ENCODE measurements at places on chromosomes 7 and 10.

GRCh38 chr7:88760136-88760515 lies 626 bp downstream of the ZNF804B start:
- no peak for DNase-seq

GRCh38 chr7:159012353-159013069 lies 132.2 kb downstream of the VIPR2 start:
- no peak for DNase-seq

- DNase-seq: no peak
Measured at GRCh38 chr7:4127909-4128560, 554.1 kb upstream of the FOXK1 start.

DNA sequence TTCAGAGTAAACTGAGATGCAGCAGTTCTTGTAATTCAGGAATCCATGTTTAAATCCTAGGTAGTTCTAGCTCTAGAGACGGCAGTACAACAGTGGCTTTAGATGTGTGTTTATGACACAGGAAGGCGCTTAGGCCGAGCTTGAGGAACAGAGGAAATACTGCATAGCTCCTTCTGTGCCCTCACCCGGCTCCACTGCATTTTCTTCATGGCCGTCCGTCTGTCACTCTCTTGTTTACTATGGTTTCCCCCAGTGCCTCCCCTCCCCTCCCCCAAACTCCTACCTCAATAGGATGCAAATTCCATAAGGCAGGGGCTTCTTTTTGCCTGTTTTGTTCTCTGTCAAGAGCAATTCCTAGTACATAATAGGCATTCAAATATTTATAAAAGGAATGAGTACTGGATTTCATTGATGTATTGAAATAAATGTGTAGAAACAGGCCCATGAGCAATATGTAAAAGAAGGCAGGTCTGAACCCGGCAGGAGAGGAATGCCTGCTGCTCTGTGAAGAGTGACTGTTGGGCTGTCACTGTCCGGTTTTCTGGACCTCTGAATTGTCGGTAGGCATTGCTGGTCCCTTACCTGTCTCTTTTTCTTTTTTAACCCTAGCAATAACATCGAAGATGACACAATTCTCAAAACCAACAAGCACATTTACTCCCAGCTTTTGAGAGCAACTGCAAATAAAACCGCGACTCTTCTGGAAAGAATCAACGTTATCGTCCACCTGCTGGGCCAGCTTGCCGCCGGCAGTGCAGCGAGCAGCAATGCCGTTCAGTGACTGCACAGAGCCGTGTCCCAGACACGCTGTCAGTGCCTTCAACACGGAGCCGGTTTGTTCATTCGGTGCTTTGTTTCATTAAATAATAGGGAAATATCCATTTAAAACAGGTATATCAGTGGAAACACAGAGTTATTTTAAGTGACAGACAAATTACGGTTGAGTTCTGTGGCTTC lies 12.7 kb downstream of the MMP21 start:
- DNase-seq: no peak

DNA sequence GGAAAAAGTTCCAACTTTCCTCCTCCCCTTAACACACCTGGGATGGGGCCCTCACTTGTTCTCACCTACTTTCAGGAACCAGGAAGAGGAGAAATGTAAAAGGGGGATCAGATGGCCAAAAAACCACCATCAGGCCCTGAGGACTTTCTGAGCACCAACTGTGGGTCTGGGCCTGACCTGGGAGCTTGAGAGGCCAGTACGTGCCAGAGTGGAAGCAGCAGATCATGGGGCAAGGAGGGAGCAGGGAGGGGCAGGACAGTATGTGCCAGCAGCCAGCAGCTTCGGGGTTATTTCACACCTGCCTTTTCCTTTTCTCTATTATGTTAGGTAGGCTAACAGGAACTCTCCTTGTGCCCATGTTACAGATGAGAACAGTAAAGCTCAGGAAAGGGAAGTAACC lies 118.8 kb upstream of the UNC5B start:
- no peak for DNase-seq

DNA sequence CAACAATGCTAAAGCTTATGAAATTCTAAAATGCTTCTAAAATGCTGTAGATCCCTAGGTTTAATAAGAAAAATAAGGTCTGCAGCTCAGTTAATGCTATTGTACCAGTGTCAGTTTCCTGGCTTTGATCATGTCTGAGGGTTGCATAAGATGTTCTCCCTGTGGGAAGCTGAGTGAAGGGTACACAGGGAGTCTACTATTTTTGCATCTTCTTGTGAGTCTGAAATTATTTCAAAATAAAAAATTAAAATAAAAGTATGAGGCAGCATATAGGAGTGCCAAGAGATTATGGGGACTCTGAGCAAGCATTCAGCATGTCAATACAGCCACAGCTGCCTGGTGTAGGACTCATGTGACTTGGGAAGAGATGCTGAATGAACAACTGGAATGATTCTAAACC lies 14.7 kb downstream of the CHST15 start:
- DNase-seq: no peak

GRCh38 chr7:42227936-42228591 lies 8.9 kb downstream of the GLI3 start:
- no peak for DNase-seq

- no peak for DNase-seq
Measured at GRCh38 chr10:124249196-124249595, 155.8 kb upstream of the CHST15 start.

- DNase-seq: no peak
Measured at GRCh38 chr7:101550641-101551541, 78.2 kb downstream of the MYL10 start.

- DNase-seq: no peak
Measured at GRCh38 chr10:3538291-3538655, 246.7 kb downstream of the KLF6 start.

- DNase-seq: no peak
Measured at GRCh38 chr7:14902589-14903067, at the start of gene DGKB. Gene DGKB (minus strand): TSS chr7:14902751.

- DNase-seq: no peak
Measured at GRCh38 chr7:64131696-64132095, 75.3 kb upstream of the ZNF735 start.

DNA sequence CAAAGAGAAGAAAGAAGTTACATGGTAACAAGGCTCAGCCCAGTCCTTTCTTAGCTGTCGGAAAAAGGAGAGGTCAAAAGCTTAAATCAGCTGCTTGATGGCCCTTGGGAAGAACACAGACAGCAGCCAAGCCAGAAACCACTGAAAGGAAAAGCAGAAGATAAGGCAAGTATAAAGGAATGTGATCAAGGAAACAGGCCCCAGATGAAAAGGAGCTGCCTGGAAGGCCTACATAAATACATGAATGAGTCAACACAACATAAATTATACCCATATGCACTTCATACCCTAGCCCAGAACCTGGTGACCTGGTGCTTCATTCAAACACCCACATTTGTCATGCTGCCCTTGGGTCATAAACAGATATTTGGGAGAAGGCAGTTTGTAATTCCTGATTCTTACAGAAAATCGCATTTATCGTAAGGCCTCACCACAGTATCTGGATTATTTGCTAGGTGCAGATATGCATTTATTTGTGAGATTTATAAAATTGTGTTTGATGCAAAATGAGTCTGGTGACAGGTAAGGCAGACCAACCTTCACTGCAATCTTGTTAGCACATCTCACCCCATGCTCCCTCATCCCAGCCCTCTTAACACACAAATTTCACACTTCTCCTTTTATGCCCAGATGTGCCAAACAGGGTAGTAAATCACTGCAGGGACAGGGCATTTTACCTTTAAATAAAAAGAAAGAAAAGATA lies 94.9 kb upstream of the KCNIP2 start:
- no peak for DNase-seq

GRCh38 chr7:50182759-50183158 lies 89.7 kb upstream of the ZPBP start:
- no peak for DNase-seq

DNA sequence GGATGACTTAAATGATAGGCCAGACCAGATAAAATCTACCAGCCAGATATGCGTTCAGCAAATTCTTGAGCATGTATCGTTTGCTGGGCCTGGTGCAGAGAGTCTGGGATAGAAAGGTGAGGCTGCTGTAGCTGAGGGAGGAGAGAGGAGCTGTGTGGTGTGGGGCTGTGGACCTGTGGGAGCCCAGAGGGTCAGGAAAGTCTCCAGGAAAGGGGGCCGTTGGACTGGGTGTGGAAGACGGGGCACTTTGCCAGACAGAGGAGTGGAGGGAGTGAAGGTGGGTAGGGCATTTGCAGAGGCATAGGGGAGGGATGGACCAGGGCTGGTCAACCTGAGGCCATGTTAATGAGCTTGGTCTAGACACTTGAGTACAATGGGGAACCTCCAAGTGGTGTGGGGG lies 124.7 kb upstream of the UNC5B start:
- DNase-seq: no peak

- no peak for DNase-seq
Measured at GRCh38 chr7:120806669-120807068, 51.3 kb downstream of the TSPAN12 start.

- DNase-seq: no peak
Measured at GRCh38 chr7:13336227-13336626, 648.8 kb downstream of the ARL4A start.

- DNase-seq: no peak
Measured at GRCh38 chr7:46244757-46245156, 323.7 kb upstream of the IGFBP3 start.

DNA sequence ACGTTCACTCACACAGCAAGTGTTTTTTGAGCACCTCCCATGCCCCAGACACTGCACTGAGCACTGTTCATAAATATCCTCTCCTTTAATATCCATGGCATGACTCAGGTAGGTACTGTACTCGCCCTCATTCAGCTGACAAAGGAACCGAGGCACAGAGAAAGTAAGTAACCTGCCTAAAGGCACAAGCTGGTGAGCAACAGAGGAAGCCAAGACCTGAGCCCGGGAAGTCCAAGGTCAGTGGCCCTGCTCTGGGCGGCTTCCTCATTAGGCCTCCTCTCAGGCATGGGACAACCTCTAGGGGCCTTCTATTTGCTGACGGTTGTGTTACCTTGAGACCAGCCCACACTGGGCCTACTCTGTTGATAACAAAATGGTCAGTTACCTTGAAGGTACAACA lies 45.1 kb upstream of the EZH2 start:
- no peak for DNase-seq

GRCh38 chr10:7932301-7933036 lies 114.2 kb downstream of the TAF3 start:
- no peak for DNase-seq

GRCh38 chr7:157875230-157876179 lies 538.7 kb downstream of the DNAJB6 start:
- DNase-seq: peak; percentile 12

All from stimulated activated CD8-positive, alpha-beta memory T cell treated with anti-CD3 and anti-CD28 coated beads, Interleukin-15, amount 100 ng/mL, for 48 hours (primary cell).